ENCODE measurements at places on chromosomes 1 and 21. TPM values are rescaled to one million over a fixed set of nuclear protein-coding genes. Genes with fewer than 3 reads are reported as not detected.

Gene SELP
- polyA plus RNA-seq: 0.76 TPM

Gene TFF2
- not detected for polyA plus RNA-seq

Gene OR2T2
- polyA plus RNA-seq: not detected

Gene LCE3E
- polyA plus RNA-seq: not detected

Gene DYNLT5
- polyA plus RNA-seq: 4.5 TPM

Gene NTRK1
- 1.1 TPM for polyA plus RNA-seq

Gene PBX1
- polyA plus RNA-seq: 55.4 TPM

Gene FDPS
- polyA plus RNA-seq: 106 TPM

Gene TTC24
- 0.80 TPM for polyA plus RNA-seq

Gene COL11A1
- polyA plus RNA-seq: 16.0 TPM

Data from hindlimb muscle (tissue), 1 donor.